Stimulated activated CD4-positive, alpha-beta T cell treated with anti-CD3 and anti-CD28 coated beads, Interleukin-1b, Interleukin-23, amount 100 ng/mL, for 1 hour (primary cell): ENCODE measurements at places on chromosomes 6 and 20.

- DNase-seq = no peak
Observed at GRCh38 chr6:127547215-127547614, 28.1 kb upstream of the MTCL3 start.

- no peak for DNase-seq
Observed at GRCh38 chr20:48773837-48774418, 53.9 kb downstream of the PREX1 start.

- DNase-seq = no peak
Observed at GRCh38 chr6:131555992-131556391, 17.0 kb upstream of the ARG1 start.

- DNase-seq = no peak
Observed at GRCh38 chr6:13874191-13874549, 50.6 kb upstream of the RNF182 start.

- DNase-seq = no peak
Observed at GRCh38 chr6:168270274-168271172, 49.1 kb downstream of the DACT2 start.

- DNase-seq = no peak
Observed at GRCh38 chr6:158764926-158765325, 54.2 kb downstream of the EZR start.

DNA sequence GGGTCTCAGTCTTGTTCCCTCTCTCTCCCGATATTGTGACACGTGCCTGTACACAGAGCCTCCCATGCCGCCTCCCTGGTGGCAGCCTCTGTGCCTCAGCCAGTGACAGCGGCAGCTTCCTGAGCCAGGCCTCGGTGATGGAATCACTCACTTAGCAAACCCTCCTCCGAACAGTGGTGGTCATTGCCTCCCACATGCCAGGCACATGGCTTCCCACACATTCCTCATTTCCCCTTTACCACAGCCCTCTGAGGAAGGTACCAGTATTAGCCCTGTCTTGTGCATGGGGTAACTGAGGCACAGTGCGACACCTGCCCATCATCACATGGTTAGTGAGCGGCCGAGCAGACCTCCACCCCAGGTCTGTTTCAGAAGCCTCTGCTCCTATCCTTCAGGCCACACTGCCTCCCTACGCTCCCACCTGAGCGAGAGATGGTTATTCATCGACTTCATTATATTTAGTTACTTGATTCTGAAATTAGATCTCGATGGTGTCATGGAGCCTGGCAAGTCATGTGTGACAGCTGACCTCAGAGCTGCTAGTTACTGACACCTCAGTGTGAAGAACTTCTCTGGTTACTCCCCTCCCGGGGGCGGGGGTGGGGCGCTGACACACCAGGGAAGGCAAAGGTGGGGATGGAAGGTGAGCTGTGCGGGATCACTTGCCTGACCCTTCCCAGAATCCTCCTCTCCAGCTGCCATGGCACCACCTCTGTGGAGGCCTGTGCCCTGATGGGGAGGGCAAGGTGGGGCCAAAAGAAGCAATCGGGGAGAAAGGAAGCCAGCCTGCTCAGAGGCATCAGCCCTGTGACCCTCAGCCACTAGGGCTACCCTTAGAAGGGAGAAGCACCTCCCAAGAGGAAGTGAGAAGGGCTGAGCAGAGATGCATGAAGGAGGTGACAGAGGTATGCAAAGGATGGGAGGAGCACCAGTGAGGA lies 17.9 kb downstream of the MDGA1 start:
- DNase-seq = no peak

- DNase-seq = no peak
Observed at GRCh38 chr20:50578778-50579165, 68.6 kb downstream of the PTPN1 start.

DNA sequence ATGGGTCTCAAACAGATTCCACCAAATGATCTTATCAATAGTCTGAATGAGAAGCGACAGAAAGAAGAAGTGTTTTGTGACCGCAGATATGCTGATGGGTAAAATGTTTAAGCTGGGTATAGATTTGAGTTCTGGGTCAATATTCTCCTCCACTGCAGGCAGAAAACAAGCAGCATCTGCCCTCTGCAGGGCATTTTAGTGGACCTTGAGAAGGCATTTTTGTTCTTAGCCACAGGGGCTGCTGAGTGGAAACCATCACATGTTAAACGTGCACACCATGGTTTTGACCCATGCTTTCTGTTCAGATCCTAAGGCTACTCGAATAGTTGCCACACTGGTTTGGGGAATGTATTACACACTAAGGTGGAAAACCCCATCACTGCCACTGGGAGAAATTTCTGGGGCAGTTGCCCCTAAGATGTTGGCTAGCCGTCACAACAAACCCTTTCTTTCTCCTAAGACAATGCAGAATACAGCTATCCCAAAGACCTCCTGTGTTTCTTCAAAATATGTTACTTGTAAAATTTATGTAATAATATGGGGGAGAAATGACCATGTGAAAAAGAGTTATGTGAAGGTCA lies 5.5 kb downstream of the POU3F2 start:
- DNase-seq = no peak

DNA sequence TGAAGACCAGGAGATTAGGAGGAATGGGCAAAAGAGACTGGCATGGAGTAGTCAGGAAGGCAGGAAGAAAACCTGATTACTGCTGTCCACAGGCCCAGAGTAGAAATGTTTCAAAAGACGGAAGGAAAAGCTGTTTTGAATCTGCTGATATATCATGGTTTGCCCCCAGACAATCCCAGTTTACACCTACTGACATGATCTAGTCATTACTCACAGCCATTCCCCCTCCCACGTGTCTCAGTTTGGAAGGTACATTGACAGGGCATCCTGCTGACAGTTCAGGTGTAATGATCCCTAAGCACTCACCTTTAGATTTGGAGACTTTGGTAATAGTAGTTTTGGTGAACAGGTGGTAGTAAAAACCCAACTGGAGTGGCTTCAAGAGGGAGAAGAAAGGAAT lies 9.8 kb upstream of the TXNDC5 start:
- no peak for DNase-seq

GRCh38 chr20:13770141-13770540 lies 14.6 kb downstream of the ESF1 start:
- no peak for DNase-seq

DNA sequence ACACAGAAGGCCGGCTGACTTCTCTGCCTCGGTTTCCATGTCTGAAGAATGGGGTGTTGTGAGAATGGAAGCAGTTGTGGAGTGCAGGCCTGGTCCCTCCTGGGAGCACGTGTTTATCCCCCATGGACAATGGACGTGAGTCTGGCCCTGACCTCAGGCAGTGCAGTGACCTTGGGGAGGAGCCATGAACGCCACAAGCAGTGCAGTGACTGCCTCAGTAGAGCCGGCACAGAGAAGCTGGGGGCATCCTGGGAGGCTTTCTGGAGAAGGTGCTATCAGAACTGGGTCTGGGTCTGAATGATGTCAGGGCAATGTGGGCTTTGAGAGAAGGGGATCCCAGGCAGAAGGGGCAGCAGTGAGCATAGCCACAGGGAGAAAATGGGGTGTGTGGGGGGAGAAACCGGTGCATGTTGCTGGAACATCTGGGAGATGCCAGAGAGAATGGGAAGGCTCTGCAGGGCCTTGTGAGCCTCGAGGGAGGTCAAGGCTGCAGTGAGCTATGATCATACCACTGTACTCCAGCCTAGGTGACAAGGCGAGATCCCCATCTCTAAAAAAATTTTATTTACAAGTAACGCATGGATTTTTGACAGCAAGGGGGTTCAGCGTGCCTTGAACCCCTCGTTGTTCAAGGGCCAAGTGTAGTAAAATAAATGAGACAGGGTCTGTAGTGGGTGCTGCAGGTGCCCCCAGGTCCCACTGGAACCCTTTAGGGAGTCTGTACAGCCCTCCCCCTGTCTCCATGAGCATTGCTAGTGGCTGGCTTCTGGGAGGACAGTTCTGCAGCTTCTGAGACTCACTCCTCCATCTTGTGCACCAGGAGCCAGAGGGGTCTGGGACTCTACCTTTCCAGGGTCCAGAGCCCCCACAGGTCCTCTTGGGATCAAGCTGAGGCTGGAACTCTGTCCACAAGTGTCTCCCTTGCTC lies 27.0 kb upstream of the ZBP1 start:
- DNase-seq = no peak

DNA sequence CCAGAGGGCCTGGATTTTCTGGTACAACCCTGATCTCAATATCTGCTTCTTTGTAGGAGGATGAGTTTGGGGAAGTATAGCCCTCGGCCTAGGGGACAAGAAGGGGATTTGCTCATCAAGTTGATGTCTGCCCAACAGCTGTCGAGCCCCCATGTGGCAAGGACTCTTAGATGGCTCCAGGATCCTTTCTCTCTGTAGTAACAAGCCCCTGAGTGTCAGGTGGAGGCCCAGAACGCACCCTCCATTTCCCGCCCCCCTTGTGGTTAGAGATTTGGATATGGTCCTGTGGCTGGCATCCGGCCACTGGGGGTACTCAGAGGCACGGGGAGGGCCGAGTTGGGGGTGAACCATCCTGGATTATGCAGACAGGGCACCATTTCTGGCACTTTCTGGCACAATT lies 50.1 kb downstream of the CTCFL start:
- DNase-seq = no peak

- DNase-seq = no peak
Observed at GRCh38 chr6:81093051-81093450, 659.4 kb downstream of the TENT5A start.

- no peak for DNase-seq
Observed at GRCh38 chr6:81515562-81516453, 236.7 kb downstream of the TENT5A start.

DNA sequence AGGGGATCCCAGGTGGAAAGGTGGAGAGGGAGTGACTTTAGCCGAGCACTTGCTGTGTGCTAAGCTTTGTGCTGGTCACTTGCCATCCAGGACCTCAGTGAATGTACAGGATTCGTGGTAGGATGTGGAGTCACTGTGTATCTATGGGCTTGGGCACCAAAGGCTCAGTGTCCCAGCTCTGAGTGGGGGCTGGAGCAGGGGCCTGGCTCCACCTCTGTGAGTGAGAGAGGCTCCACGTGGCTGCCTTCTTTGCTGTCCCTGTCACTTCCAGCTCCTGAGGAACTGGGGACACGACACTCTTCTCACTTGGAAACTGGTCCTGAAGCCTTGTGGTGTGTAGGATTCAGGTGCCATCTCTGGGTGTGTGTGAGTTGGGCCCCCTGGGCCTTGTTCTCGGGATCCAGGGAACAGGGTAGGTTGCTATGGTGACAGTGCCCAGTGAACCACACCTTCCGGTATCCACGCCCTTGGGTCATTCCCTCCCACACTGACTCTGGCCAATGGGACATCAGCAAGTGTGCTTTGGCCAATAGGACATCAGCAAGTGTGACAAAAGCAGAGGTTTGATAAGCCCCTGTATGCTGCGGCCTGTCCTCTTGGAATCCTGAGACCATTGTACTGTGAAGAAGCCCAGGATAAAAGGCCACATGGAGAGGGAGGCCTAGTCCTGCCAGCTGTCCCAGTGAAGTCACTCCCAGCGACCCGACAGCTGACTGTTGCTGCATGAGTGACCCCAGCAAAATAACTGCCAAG lies 87.7 kb downstream of the CDH22 start:
- no peak for DNase-seq

GRCh38 chr20:17014217-17014616 lies 212.6 kb upstream of the PCSK2 start:
- DNase-seq = no peak

GRCh38 chr20:9838035-9838377 lies 870 bp downstream of the PAK5 start:
- DNase-seq = no peak
